ENCODE measurements at places on chromosomes 3 and 15.

GRCh38 chr15:73130830-73131229 lies 78.6 kb downstream of the NEO1 start:
- no peak for DNase-seq

DNA sequence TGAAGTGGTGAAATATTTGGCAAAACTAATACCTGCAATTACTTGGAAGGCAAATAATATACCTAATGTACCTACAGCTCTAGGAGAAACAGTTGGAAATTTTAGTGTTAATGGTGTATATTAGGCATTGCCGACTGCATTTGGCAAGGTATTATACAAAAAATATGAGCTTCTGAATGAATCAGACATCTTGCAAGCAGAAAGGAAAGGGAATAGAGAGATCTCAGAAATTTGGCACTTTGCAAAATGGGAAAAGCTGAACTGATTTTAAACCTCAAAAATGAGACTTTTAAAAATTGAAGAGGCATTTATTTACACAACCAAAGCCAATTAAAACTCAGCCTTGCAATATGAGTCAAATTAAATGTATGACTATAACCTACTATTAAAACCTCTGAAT lies 40.2 kb upstream of the C15orf61 start:
- DNase-seq = no peak

- DNase-seq = no peak
These were observed 47.0 kb downstream of the ZNF609 start for GRCh38 chr15:64507293-64507802.

DNA sequence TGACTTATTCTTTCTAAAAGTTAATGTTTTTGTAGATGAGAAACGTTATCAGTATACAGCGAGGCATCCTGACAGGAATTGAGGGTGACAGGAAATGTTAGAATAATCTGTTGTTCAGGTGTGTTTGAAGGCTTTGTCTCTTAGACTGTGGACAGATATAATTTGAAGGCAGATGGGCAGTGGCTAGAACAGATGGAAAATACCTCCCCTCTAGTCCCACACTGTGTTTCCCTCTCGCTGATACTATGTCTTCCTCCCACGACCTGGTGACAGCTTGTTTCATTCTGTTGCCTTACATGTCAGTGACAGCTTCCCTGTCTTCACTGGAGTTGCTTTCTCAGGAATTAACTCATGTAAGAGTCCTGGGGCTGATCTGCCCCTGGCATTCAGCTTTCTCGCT lies 125.3 kb downstream of the MYRIP start:
- DNase-seq = no peak

DNA sequence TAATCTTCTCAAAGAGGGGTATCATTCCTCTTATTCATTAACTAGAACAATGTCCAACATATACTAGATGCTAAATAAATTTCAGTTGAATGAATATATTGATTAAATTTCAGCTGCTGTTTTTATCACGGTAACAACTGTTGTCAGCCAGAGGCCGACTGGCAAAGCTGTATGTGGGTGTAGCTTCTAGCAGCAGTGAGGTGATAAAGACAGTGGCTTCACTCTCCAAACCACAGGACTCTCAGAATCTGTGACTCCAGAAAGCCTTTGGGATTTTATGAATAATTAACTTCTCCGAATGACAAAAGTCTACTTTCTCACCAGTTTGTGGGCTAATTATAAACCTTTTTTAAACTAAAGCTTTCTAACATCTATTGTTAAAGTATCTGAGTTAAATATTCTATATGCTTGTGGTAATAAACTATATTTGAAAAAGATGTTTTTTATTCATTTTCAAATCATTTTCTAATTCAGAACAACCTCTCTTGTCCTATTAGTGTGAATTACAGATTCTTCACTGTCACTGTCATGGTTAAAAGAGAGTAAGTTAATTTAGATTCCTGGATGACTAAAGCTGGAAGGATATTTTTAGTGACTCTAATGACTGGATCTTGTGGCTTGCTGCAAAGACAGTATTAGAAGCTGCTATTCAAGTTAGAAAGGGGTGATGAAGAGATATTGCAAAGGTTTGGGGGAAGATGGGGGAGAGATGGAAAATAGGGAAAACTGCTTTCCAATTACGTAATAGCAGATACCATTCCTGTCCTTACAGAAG lies 796.4 kb upstream of the ARPP21 start:
- no peak for DNase-seq

- DNase-seq = no peak
These were observed 227.6 kb upstream of the CHRNA7 start for GRCh38 chr15:31802761-31803160.

DNA sequence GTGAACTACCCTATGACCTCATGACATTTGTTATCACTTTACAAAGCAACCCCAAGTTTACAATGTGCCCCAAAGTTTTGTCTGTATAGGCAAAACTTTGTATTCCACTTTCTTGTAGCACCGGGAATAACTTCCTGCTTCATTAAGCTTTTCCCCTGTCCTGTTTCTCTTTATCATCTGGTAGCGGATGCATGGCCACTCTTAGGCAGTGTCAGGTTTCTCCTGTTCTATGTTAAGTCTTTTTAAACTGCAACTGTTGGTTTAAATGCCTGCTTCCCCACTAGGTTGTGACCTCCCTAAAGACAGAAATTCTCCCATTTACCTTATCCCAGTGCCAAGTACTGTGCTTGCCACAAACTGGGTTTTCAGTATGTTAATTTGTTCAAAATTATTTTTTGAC lies 433.6 kb upstream of the DPH6 start:
- no peak for DNase-seq

- DNase-seq = no peak
These were observed 23.4 kb downstream of the GOLIM4 start for GRCh38 chr3:168072323-168072650.

DNA sequence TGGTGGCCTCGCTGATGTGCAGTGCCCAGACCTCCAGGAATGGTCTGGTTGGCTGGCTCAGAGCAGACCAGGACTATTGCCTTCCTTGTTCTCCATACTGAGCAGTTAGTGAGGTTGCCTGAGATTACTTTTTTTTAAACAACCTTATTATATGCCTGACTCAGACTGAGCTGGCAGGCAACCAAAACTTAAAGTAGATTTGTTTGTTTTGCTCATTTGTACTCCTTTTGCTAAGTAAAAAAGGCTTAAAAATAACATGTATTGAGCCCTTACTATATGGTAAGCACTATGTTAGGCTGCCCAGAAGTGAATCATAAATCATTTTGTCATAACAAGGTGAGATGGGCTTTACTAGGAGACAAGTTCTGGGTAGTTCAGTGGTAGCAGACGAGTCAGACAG lies 92.4 kb downstream of the GHSR start:
- no peak for DNase-seq

DNA sequence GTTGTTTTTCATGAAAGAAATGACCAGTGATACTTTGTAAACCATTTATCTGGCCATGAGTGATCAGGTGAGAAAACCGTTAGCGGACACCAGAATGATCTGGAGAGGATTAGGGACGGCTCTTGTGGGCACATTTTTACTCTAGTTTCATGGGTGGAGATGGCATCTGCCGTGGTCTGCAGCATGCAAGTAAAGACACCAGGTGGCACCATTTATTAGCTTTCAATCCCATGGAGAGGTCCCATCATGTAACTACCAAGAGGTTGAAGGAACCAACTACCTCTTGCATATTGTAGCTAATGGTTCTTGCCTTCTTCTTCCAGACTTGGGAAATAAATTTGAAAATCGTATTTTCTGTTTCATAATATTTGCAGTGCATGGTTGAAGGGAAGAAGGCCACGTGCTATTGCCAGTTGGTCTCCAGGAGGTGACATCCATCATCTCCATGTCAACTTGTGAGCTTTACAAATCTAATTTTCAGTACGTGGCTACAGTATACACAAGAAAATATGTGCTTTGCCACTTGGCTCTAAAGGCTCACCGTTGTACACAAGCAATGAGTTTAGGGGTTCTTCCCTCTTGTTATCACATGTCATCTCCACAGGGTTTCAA lies 1.5 kb upstream of the MAPKBP1 start:
- no peak for DNase-seq

- DNase-seq = no peak
These were observed 61.5 kb downstream of the IQSEC1 start for GRCh38 chr3:13011573-13012220.

DNA sequence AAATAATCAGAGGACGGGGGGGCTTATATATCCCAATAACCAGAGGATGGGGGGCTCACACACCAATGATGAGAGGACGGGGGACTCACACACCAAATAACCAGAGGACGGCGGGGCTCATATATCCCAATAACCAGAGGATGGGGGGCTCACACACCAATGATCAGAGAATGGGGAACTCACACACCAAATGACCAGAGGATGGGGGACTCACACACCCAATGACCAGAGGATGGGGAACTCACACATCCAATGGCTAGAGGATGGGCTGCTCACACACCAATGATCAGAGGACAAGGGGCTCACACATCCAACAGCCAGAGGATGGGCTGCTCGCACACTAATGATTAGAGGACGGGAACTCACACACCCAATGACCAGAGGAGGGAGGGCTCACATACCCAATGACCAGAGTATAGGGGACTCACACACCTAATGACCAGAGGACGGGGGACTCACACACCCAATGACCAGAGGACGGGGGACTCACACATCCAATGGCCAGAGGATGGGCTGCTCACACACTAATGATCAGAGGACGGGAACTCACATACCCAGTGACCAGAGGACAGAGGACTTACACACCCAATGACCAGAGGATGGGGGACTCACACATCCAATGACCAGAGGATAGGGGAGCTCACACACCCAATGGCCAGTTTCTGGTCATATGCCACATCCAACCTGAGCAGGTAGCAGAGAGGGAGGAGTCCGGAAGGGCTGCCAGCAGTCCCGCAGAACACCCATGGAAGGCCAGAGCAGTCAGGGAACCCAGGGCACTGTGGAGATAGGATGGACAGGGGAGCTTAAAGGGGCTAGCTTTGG lies 10.6 kb downstream of the RAB6B start:
- DNase-seq = no peak

GRCh38 chr3:59997583-59997982 lies 947.8 kb upstream of the CFAP20DC start:
- DNase-seq = no peak

DNA sequence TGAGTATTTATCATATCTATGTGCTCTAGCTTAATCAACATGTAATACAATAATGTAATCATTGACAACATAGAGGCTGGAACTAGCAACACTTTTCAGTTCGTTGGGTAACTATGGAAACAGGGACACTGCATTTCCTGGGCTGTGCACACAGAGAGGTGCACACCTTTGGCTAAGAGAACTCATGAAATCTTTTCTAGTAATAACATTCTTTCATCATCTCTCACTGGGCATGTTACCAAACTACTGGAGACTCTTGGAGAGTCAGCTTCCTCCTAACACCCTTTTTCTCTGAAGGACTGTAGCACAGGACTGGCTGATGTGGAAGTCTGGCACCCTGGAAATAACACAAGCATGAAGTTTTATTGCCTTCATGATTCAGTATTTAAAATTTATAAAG lies 135.6 kb downstream of the KCNMB2 start:
- DNase-seq = no peak

GRCh38 chr3:198070871-198071270 lies 110.9 kb downstream of the LMLN start:
- DNase-seq = no peak

DNA sequence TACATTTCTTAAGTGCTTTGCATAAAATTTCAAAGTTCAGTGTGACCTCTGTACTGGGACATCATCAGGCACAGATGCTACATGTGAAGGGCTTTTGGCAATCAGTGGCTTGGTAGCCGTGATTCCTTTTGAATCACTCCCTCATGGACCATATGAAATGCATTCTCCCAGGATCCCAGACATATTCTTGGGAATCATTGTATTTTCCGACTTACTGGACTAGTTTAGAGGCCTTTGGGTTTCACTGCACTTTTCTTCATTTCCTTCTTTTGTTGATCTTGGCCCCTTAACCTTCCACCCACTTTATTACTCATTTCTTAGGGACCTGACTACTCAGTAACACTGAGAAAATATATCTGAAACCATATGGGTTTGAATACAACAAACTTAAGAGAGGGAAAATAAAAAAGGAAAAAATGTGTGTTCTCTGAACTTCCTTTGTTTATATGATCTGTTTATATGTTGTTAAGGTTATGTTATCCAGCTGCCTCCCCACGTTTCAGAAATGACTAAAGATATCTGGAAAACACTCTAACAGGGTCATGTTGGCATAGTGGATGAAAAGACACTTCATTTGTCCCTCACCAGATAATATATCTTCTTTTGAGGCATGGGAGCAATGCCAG lies 35.1 kb downstream of the HMG20A start:
- DNase-seq = no peak

- DNase-seq = no peak
These were observed 58.5 kb downstream of the DCUN1D1 start for GRCh38 chr3:182921665-182922355.

- DNase-seq = no peak
These were observed 9.5 kb downstream of the MGA start for GRCh38 chr15:41669701-41670100.

DNA sequence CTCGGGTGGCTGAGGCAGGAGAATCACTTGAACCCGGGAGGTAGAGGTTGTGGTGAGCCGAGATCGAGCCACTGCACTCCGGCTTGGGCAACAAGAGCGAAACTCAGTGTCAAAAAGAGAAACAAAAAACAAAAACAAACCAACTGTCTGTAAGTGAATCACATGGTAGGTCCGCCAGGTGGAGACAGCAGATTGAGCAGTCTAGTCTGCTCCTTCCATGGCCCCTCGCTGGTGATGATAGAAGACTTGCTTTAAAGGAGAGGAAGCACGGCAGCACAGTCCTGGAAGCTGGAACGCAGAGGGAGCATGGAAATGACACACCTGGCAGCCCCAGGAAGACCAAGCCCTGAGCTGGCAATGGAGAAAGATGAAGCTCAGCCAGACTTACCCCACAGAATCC lies 31.4 kb upstream of the MGLL start:
- DNase-seq = no peak

DNA sequence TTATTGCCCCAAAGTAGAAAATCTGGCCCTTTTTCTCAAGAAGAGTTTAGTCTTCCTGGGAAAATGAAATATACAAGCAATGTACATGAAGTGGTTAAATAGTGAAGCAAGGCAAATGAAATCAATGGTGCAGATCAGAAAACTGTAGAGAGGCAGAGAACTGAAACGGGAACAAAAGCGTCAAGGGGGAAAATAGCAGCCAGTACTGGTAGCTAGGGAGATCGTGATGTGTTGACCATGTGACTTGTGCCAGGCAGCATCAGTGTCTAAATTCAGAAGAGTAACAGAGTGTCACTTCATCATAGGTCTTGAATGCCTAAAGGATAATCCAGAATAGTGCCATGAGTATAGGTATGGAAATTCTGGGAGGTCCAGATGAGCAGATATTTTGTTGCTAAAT lies 163.1 kb downstream of the CHL1 start:
- DNase-seq = no peak
